Activated T-cell treated with anti-CD3 and anti-CD28 coated beads, Interleukin-2, amount 50 U/mL, for 72 hours (primary cell): ENCODE measurements at places on chromosomes 16 and 17. TPM values are rescaled to one million over a fixed set of nuclear protein-coding genes. Genes with fewer than 3 reads are reported as not detected.

The KCTD19 gene
- 7.9 TPM for total RNA-seq

The GHDC gene
- 17.3 TPM for total RNA-seq

DNA sequence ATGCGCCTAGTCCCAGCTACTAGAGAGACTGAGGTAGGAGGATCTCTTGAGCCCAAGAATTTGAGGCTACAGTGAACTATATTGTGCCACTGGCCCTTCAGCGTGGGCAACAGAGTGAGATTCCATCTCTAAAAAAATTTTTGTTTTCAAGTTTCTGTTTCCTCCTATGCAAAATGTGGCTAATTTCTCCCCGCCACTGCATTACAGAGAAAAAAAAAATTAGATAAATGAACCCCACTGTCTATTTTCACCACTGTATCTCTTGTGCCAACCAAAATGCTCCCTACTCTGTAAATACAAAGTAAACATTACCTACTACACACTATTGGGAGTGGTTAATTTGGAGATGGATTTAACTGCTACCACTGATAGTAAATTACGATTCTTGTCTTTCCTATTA is 2.0 kb downstream of the MARF1 start:
- no peak for DNase-seq

DNA sequence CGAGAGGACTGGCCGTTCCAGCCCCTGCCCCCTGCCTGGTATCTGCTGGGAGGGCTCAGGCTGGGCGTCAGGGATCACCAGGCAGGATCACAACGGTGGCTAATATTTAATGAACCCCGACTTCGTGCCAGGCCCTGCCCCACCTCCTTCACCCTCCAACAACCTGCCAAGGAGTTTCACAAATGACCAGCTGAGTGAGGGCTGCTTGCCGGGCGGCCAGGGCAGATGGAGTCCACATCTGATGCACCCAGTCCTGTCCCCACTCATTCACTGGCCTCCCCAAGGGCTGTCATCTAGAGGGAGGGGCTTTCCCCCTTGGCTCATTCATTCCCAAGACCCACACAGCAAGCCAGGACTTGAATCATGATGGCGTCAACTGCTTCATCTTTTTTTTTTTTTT is 17.5 kb downstream of the UBALD1 start:
- no peak for DNase-seq

The UNC119 gene
- 45.3 TPM for total RNA-seq

- DNase-seq, result peak; percentile 31
Measured at GRCh38 chr17:74430706-74431567, 951 bp upstream of the GPRC5C start.

The ANTKMT gene
- 36.9 TPM for total RNA-seq

GRCh38 chr17:14547556-14547955 is 246.7 kb downstream of the HS3ST3B1 start:
- DNase-seq, result no peak

DNA sequence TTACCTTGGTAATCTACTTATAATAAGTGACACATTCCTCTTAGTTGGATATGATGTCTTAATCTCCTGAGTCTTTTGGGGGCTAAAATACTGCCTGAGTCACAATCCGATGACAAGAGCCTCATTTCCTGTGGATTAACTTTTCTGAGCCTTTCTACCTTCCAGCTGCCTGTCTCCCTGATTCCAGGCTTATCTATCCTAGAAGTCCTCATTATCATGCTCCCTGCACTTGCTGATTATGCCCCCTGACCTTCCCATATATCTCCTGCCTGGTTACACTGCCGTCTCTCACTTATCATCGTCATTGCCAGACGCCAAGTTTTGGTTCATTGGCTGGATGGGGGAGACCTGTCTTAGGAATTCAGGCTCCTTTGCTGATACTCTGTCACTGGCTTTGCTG is 727.4 kb upstream of the CA10 start:
- DNase-seq, result no peak

GRCh38 chr17:67569873-67570272 is 147.9 kb upstream of the NOL11 start:
- DNase-seq, result no peak

DNA sequence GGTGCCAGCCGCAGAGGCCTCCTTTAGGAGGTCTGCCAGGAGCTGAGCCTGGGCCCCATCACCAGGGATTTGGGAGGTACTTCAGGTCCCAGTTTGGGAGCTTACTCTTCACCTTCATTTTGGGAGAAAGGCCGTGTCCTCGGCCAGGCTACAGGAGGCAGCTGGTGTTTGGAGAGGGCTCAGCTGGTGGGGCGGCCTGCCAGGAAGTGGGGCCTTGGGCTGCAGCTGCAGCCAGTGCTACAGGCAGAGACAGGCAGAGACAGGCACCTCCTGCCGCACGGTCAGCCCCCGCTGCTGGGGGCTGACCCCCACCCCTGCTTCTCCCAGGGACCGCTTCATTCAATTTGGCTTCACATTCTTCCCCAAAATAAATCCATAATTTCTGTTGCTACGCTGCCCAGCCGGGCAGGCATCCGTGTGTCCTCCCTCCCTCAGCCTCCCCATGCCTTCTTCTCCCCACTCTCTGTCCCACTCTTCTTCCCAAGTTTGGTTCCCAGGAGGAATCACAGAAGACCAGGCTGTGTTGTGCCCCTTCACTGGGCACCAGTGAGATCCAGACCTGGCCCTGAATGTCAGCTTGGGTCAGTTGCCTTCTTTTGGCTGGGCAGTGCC is 6.1 kb downstream of the TMEM235 start:
- DNase-seq, result no peak

The SDR42E1 gene
- total RNA-seq, result 13.0 TPM

DNA sequence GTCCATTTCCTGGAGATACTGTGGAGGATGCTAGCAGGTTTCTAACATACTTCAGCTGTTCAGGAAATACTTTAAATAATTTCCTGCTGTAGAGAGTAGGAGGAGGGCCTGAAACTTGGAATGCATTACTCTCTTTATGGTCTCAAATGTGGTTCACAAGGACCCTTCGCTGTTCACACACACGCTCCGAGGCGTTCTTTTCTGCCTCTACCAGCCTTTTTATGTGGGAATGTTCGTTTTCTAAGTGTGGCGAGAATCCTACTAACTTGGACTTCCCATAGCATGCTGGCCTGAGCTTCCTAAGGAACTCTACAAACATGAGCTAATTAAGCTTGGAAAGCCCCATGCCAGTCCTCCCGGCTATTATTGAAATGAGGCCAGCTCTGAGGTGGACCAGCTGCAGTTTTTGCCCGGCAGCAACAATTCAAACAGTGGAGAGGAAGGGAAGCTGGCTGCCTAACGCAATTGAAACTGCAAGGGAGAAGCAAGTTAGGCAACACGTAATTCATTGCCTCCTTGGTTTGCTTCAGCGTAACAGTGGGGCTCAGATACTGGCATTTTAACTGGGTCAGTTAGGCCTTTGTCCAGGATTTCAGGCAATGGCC is 18.9 kb downstream of the KPNA2 start:
- no peak for DNase-seq

The KATNB1 gene
- total RNA-seq, result 23.2 TPM

The SPNS2 gene
- total RNA-seq, result 1.1 TPM

The CES5A gene
- total RNA-seq, result not detected

DNA sequence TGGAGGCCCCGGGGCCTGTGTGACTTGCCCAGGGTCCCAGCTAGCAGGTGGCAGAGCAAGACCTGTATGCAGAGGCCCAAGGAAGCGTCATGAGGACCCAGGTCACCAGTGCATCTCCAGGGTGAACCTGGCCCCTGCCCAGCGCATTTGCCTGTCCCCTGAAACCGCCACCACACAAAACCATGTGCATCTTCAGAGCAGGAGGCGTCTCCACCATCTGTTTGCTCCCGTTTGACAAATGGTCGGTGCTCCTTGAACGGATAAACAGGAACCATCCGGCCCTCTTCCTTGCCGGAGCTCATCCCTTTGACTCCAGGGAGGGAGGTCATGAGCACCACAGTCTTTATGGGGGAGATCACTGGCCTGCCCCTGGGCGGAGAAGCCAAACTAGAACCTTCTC is 62.5 kb downstream of the JPH3 start:
- no peak for DNase-seq

GRCh38 chr17:6233856-6234255 is 163.7 kb downstream of the WSCD1 start:
- no peak for DNase-seq

DNA sequence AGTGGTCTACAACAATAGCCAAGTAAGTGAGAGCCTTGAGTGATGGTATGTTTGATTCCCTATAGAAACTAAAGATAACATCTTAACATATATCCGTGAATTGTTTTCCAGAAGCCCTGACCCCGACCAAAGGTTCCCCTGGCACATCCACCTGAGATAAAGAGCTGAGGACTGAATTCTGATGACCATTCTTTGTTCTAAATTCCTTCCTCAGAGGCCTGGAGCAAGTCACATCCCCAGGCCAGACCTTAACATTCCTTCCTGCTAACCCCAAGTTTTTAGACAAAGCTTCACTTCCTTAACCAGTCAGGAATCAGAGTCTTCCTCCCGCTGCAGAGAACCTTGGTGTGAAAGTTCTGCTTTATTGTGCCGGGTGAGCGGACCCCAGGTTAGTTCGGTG is 83.3 kb downstream of the PMP22 start:
- no peak for DNase-seq

The CEMP1 gene
- not detected for total RNA-seq

The PARD6A gene
- 7.2 TPM for total RNA-seq

DNA sequence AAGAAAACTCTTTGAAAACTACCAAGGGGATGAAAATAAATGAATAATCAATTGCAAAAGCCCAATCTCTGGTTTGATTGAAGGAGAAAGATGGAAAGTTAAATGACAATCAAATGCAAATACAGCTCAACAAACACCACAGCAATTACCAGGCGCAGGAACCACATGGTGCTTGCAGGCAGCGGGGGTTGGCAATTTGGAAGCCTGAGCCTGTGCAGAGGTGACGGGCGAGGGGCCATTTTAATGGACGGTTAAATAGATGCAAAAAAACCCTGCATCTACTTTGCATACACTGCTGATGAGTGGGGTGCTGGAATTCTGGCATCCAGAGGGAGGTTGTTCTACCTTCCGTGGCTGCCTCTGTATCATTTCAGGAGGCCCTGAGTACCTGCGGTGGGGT is 4.8 kb upstream of the SEZ6 start:
- no peak for DNase-seq

- no peak for DNase-seq
Measured at GRCh38 chr17:59487161-59487873, 78.1 kb upstream of the DHX40 start.

The MRPL58 gene
- total RNA-seq, result 50.6 TPM

DNA sequence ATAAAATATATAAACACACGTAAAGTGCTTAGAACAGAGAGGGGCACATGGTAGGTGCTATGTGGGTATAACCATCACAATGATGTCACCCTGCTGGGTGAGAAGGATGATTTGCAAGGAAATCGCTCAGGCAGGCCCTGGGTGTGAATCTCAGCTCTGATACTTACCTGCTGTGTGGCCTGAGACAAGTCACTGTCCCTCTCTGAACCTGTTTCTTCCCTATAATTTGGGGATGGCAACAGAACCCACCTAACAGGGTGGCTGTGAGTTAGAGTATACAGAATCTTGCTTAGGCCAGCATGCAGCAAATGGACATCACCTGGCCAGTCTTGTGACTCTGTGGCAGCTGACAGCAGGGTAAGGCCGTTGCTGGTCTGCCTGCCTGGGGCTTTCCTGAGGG is 36.6 kb upstream of the ALKBH5 start:
- no peak for DNase-seq

- DNase-seq, result no peak
Measured at GRCh38 chr16:77033516-77033915, 157.5 kb upstream of the MON1B start.

The CDH8 gene
- total RNA-seq, result not detected

DNA sequence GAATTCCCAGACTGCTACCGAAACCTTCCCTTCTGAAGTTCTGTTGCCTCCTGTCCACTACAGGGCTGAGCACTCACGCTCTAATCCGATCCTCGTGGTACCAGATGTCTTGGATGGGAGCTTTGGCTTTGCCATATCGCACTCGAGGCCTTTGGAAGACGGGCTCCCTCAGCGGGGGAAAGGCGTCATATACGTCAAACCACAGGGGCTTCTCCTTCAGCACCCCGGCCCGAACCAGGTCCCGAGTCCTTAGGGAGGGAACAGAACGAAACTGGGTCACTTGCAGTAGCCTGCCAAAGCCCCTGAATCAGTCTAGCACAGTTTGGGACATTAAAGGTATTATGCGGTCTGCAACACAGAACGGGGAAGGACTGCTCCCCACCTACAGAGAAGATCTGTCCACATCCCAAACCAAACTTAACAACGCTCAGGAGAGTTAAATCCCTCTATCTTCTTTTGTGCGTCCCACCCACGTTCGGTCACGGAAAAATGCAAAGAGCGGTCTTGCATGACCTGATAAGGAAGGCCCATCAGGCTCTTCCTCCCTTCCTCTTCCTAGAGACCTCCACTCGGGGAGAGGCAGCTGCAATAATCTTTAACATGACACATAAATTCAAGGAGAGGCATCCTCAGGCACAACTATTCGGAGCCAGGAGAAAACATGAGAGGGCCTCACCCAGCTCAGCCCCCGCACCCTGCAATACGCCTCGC is 526 bp downstream of the MRPS23 start:
- DNase-seq, result no peak

DNA sequence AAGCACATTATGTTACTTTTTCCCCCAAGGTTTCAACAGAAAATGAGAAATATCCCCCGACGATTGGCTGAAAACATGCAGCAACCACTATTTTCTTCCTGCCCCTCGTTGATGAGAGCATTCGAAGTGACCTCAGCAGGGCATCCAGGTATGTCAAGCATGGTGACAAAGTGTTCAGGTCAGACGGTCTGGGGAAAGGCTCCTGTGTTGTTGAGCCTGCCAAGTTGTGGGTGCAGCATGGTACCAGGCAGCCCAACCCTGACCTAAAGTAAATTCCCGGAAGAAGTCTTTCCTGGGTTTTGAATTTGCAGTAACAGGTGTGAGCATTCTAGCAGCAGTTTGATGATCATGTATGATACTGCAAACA is 51.7 kb upstream of the SEC14L1 start:
- no peak for DNase-seq

The NPIPB13 gene
- total RNA-seq, result 18.5 TPM

- DNase-seq, result no peak
Measured at GRCh38 chr16:15988268-15989013, 39.0 kb downstream of the ABCC1 start.

DNA sequence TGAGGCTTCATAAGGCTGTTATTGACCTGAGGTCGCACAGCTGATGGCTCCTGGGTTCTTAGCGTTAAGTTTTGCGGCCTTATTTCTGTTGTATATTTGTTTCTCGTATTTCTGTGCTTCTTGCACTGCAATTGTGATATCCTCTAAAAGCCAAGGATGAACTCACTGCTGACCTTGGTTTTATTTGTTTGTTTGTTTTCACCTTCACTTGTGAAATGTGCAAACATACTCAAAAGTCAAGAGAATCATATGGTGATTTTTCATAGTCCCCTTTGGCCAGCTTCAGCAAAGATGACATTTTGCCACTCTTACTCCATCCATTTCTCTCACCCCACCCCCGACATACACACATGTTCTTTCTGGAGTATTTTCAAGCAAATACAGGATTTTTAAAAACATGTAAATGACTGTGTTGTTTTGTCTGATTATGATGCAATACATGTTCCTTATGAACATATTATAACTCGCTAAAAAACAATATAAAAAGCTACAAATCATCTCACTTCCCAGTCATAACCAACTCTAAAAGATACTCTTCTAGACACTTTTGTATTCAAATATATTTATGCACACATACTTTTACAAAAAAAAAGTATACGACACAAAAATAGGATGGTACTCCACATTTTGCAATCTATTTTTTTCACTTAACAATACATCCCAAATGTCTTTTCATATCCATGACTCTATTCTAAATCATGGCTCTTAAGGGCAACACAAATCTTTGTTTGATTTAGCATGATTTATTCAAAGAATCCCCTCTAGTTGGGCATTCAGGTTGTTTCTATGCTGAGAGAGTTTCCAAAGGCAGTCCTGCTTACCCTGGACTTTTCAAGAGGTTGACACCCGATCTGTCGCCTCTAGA is 5.7 kb upstream of the ZCCHC14 start:
- DNase-seq, result no peak

GRCh38 chr16:3004319-3004718 is 8.4 kb upstream of the CLDN9 start:
- peak; percentile 38 for DNase-seq
